ENCODE measurements at places on chromosomes 12 and 14.

DNA sequence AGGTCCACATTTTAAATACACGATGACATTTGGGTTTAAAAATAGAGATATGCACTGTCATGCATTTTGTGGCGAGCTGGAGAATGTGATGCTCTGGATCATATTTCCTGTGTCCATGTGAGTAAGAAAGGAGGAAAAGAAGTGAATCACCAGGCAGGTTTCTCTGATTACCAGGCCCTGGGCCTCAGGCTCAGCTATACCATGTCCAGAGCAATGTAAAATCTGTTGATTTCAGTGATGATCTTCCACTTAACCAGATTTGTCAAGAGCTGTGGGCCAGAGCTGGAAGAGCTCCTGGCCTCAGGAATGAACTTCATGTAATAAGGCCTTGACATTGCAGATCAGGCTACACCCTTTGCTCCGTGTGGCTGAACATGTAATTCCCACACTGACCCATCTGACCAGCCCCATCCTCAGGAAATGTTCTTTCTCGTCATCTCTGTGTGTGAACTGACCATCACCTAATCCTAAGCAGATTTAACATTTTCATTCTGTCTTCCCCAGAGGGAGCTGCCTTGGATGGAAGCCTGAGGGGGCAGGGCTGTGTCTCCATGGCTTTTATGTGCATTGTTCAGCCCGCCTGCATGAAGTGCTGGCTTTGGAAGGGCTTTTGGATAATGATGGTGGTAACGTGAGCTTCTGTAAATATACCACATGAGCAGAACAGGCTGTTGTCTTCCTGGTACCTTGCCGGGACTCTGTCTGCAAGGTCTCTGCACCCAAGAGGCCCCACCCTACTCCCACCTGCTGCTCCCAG lies 54.5 kb downstream of the CRACR2A start:
- DNase-seq = no peak

DNA sequence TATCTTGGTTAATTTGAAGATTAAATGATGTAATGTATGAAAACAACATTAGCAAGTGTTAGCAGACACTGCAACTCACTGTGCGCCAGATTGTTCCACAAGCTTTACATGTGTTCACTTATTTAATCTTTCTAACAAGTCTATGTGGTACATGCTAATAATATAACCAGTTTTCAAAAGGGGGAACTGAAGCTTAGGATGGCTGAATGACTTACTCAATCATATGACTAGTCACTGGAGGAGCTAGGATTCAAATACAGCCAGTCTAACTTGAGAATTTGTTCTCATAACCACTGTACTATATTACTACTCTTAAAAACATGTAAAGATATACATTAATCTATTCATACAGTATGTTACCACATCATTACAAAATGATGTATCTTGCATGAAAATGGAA lies 60.5 kb upstream of the LRIG3 start:
- no peak for DNase-seq

DNA sequence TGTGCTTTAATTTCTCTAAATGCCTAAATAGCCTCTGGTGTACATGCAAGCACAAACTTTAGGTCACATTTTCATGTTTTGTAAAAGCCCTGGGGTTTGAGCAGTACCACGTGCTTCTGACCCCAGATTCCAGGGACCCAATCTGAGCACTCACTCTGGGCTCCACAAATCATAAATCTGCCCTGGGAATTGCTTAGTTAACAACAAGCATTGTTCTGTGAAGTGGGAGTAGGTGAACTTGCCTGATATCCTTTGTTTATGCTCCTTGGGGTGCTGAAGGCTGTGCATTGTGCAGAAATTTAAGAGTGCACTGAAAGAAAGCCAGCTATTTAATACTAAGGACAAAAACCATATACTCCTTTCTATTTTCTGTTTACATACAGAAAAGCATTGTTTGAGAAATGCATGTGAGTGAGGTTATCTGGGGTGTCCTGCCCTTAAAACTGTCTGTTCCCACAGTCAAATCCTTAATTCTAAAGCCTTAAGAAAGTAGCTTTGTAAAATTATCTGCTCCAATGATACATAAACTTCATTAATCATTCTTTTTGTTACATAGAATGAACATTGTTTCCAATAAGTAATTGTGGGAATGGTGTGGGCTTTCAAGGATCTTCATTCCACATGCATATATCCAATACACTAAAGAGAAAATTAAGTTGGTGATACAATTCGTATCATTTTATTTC lies 258.6 kb upstream of the NPAS3 start:
- no peak for DNase-seq

DNA sequence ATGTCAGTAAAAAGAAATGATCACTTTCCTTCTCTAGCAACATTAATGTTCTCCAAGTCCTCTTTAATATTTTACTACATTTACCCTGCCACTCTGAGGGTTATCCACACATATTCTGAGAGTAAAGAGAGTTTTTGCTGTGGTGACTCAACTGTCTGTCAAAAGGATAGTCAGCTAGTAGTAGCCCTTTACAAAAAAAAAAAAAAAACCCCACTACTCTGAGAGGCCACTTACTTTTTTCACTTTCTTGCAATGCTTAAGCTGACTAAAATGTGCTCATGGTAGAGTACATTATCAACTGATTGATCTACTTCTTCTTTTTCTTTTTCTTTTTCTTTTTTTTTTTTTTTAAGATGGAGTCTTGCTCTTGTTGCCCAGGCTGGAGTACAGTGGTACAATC lies 27.6 kb upstream of the PPM1A start:
- DNase-seq = no peak

- DNase-seq = no peak
These were observed 96.2 kb downstream of the BTG1 start for GRCh38 chr12:92049403-92049802.

Data from type B pancreatic cell (in vitro differentiated cells).